K562 (cell line): ENCODE measurements at places on chromosomes 2 and 18. TPM values are rescaled to one million over a fixed set of nuclear protein-coding genes. Genes with fewer than 3 reads are reported as not detected.

DNA sequence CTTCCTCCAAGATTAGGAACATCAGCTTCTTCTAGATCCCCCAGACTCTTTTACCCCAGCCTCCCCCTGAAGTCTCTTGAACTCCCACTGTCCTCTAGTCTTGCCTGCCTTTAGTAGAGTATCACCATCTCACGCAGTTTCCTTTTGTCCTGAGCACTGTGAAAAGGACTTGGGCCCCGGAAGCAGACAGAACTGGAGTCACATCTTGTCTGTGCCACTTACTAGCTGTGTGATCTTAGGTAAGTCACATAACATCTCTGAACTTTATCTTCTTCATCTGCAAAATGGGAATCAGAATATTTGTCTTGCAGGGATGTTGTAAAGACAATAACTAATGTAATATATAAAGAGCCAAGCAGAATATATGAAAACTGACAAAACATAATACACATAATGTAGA, 8.4 kb upstream of the TRABD2A start:
- H3K4me3 ChIP-seq: no peak overlapping the region
- no peak for DNase-seq
- no peaks in the 10 kb centered on the region; the same call in 1 of the 2 replicates for H3K27me3 ChIP-seq
- no peaks in the 10 kb centered on the region for H3K36me3 ChIP-seq
- peaks cover 6% of the 10 kb centered on the region; the same call in 1 of the 2 replicates for H3K4me1 ChIP-seq

- no peaks in the 10 kb centered on the region; the same call in 2 of the 3 replicates for H3K4me1 ChIP-seq
- H3K36me3 ChIP-seq: no peaks in the 10 kb centered on the region
- H3K27ac ChIP-seq: no peak overlapping the region
- no peak for DNase-seq
- peaks cover 21% of the 10 kb centered on the region for H3K27me3 ChIP-seq
Observed at GRCh38 chr2:10481666-10482157, 33.6 kb upstream of the ODC1 start.

NCKAP1 gene
- total RNA-seq: 86.6 and 88.7 TPM in 2 replicates

DNA sequence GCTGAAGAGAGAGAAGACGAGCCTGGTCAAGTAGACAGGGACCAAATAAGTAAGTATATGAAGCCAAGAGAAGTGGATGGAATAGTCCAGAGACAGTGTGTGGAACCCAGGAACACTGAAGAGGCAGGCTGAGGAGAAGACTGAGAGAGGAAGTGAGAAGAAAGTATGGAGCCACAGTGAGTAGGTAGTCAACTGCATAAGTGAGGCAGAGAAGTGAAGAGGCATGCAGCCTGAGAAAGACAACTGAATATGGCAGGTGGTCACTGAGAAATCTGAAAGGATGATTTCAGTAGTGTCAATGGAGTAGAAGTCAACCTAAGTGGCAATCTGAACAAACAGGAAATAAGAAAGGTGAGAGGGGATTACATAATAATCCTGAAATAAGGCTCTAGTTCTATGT, 55.4 kb downstream of the CWC22 start:
- no peak overlapping the region for H3K27ac ChIP-seq
- no peak overlapping the region for H3K4me3 ChIP-seq
- no peak for DNase-seq
- H3K36me3 ChIP-seq: peaks cover 82% of the 10 kb centered on the region
- H3K4me1 ChIP-seq: no peaks in the 10 kb centered on the region

GRCh38 chr2:166831930-166832329, 56.4 kb upstream of the XIRP2 start:
- H3K27ac ChIP-seq: no peak overlapping the region
- DNase-seq: no peak
- H3K4me3 ChIP-seq: no peak overlapping the region
- no peaks in the 10 kb centered on the region for H3K4me1 ChIP-seq
- H3K27me3 ChIP-seq: no peaks in the 10 kb centered on the region

LRRC30 gene
- total RNA-seq: not detected in 2 replicates
